Neuronal stem cell (in vitro differentiated cells): ENCODE measurements at places on chromosomes 5 and 9.

DNA sequence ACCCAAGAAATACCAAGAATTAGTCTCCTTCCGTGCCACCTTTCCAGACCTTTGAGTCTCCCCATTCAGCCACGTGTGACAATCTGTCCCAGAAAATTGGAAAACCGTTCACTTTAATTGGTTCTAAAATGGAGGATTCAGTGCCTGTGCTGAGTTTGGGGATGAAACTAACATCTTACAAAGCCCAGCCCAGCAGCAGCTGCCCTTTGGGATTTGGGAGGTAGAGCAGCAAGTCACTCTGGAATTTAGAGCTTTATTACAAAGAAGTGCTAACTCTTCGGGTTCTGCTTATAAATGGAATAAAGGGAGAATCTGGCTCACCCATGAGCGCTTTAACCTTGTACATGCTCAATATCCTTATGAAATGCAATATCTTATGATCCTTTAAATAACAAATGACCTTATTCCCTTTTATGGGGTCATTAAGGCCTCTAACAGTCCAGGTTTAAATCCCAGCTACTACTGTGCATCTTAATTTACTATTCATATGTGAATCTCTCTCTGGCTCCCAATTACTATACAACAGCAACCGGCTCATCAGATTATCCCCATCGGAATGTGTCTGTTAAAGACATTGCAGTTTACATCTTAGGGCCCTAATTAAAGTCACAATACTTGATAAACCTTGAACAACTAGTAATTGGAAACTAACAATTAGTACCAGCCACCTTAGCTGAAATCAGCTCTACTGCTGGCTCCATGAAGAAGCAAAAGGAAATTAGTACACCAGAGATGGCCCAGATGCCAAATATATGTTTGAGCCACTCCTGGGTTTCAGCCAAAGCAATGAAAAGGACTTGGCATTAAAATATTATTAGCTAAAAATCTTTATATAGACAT, 271.8 kb upstream of the SMARCA2 start:
- DNase-seq = peak; percentile 14

DNA sequence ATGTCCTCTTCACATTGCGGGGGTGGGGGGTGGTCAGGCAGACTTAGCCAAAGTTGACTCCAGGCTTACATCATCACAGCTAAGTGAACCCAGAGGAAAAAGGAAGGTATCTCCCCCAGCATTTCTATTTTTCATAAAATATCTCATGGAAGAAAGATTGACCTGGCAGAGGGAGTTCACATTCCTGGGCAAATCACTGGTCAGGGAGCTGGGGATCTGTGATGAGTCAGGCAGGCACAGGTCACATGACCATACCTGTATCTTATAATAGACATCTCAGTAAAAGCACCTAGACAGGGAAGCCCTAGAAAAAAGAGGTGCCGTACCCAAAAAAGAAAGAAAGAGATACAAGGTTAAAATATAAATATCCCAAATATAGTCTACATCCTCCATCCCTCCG, 57.3 kb upstream of the WWC1 start:
- no peak for DNase-seq

GRCh38 chr5:150020249-150020648, 19.7 kb downstream of the HMGXB3 start:
- no peak for DNase-seq

DNA sequence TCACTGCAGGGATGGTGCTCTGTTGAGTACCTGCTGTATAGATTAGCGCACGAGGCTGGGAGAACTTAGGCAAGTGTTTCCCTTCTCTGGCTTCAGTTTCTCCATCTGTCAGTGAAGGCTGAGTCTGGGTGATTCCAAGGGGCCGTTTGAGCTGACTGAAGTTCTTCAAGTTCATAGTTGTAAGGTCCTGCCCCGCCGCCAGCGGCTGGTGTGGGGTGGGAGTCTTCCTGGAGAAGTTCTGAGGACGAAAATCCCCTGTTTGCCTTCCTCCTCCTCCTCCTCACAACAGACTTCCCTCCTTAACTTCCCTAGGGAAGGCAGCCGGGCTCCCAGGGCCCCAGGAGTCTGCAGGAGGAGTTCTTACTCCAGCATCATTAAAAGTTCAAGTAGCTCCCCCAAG, 1.7 kb upstream of the HRCT1 start:
- no peak for DNase-seq
